ENCODE measurements at places on chromosomes 11 and 22.

GRCh38 chr11:47413908-47414684, 5.7 kb downstream of the SLC39A13 start:
- DNase-seq: no peak

GRCh38 chr22:46970411-46971098, 208.1 kb downstream of the TBC1D22A start:
- DNase-seq: no peak

GRCh38 chr11:76209973-76210930, 4.0 kb upstream of the WNT11 start:
- DNase-seq: peak; percentile 71

GRCh38 chr11:107263844-107264563, 193.6 kb downstream of the CWF19L2 start:
- no peak for DNase-seq

DNA sequence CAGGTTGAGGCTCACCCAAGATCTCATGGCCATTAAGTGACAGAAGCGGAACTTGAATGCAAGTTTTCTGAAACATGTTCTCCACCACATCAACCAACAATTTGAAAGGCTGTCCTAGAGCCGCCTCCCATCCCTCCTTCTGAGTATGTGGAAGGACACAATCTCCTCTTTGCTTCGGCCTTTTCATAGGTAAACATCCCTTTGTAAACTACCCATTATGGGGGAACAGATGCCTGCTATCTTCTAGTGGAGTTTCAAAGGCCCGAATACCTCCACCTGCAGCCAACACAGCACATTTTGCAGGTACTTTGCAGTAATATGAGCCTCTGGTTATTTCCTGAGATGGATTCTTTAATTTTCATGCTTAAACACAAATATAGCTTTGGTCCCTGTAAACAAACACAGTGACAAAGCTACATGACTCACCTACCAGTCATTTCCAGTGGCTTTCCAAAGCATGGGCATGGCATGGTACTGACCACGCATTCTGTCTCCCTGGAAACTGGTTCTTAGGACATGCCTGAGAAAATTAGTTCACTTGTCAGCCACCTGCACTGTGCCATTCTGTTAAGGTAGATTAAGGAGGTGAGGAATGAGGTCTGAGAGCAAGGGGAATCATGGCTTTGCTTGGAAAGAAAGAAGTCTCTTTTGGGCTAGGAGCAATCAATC, 60.2 kb downstream of the EHF start:
- DNase-seq: no peak

GRCh38 chr11:66479394-66480116, 679 bp upstream of the DPP3 start:
- DNase-seq: no peak

- DNase-seq: no peak
Measured at GRCh38 chr22:45212992-45213751, 27.5 kb downstream of the KIAA0930 start.

DNA sequence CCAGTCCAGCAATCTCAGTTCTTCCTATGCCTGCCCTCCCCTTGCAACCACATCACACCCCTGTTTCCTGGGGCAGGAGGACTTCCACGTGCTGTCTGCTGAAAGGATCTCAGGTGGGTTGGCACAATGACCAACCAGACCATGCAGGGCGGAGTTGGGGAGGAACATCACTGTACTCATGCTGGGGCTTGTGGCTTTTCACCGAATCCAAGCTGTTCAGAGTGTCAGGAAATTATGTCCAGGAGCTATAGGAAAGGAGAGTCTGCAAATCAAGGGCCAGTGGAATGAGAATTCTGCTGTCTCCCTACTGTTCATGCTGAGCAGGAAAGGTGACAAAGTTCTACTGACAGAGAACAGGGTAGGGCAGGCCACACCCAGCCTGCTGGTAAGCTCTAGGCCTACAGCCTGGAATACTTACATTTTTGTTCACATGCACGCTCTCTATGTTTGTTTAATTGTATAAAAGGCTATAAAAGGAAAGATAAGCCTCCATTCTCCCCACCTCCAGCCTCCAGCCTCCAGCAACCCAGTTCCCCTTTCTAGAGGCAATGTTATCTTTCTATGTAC, 1.7 kb upstream of the PLAAT2 start:
- no peak for DNase-seq

DNA sequence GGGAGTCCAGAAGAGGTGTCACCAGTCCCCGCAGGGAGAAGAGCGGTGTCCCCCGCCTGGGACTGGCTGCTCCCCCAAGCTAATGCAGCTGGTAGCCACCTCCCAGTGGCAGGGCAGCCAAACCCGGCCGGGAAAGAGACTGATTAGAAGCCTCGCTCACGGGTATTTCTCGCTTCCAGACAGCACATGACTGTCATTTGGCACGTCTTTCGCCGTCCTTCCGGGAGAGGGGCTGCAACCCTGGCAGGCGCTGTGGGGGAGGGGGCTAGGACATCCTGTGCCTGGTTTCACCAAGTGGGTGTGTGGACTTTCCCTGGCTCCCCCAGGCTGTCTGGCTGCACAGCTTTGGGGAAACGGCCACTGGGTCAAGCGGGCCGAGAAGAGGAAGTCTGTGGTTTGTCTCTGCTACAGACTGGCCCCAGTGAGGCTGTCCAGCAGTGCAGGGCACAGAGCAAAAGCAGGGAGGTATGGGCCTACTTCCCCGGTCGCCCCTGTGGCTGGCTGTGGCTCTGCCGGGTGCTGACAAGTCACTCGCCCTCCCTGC, 3.8 kb downstream of the CD81 start:
- DNase-seq: no peak

DNA sequence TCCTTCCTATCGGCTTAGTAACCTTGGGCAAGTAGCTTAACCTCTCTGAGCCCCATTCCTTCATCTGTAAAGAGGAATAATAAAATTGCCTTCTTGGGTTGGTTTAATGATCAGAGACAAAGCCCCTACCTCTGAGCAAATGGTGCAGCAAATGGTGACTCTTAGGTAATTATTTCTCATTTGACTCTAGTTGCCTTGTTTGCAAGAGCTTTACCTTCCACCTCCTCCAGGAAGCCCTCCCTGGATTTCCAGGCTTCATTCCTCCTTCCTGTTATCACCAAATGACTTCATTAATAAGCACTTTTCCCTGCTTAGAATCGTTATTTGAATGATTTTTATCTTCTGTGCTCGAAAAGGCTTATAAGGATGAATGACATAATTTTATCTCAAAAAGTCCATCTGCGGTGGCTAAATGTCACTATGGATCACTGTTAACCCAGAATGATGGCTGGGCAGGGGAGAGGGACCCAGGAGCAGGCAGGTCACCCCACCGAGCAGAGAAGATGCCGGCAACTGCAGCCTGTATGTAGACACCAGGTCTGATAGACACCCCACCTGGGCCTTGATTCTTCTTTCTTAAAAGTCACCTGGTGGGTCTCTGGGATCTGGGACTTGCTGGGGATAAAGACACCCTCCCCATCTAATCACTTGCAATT, 106.6 kb downstream of the TSPAN18 start:
- no peak for DNase-seq

DNA sequence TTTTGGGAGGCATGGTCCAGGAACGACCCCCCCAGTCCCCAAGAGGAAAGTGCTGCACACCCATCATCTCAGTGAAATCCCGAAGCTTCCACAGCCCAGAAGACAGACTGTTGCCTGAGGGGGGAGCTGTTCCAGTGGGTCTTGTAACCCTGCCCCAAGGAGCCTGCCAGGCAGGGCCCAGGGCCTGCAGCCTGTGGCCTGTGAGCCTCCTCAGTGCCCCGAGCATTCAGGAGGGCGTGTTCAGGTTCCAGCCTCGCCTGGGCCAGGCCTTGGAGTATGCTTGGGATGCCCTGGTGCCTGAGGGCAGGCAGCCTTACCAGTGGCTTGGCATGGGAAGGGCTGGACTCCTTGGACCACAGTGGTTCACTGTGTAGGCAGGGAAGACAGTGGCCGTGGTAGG, 18.0 kb upstream of the CABP2 start:
- DNase-seq: no peak

GRCh38 chr11:66768818-66769217, 39.8 kb upstream of the SPTBN2 start:
- no peak for DNase-seq

DNA sequence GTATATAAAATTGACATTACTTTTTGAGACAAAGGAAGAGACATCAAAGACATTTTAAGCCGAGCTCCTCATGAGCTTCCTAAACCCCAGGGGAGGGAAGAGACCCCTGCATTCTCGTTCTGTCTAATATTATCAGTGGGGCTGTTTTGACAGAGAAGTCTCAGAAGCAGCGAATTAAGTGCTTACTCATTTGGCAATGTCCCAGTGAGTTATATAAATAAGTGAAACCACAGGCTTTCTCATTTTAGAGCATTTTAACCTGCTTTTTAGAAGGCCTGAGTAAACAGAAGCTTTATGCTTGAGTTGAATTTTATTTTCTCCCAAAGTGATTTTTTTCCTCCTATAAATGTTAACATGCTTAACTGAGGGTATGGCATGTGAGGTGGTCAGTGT, 23.2 kb upstream of the C1QTNF4 start:
- DNase-seq: no peak

GRCh38 chr11:4884361-4884760, 2.7 kb downstream of the OR51T1 start:
- no peak for DNase-seq

- DNase-seq: peak; percentile 17
Measured at GRCh38 chr11:7657306-7658025, 15.8 kb downstream of the CYB5R2 start.

- no peak for DNase-seq
Measured at GRCh38 chr11:47378010-47378835, at the start of gene SPI1. Gene SPI1 (minus strand): TSS chr11:47378547. CDS start chr11:47378353, 194 bp downstream.

DNA sequence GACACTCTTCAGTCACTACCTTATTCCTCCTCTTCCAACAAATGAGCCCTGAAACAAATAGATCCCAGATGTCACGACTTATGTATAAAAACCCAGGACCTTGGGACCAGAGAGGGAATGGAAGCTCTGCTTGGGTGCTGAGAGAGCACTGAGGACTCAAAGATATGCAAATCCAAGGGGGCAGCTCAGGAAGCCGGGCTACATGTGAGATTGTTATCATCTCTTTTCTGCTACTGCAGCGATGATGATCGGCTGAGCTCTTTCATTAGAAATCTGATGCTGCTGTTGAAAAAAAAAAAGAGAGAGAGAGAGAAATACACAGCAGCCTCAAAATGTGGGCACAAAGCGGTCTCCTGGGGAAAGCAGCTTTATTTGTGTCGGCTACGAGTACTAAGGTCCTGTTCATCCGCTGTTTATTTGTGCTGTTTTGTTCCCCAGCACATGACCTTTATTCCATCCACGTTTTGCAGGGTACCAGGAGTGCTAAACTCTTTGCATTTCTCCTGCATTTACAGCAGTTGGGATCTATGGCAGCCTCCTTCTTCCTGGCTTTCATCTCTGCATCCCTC, 120.2 kb downstream of the TRIM29 start:
- DNase-seq: no peak

Measured in activated CD8-positive, alpha-beta memory T cell treated with anti-CD3 and anti-CD28 coated beads for 24 hours (primary cell).